ENCODE measurements at places on chromosomes 6 and 20.

GRCh38 chr6:22110061-22110460 is 186.8 kb downstream of the PRL start:
- DNase-seq, result no peak

- peak; percentile 49 for DNase-seq
These were observed 154.3 kb downstream of the VEGFA start for GRCh38 chr6:43924222-43924702.

GRCh38 chr6:32774426-32774825 is 11.1 kb upstream of the HLA-DQB2 start:
- DNase-seq, result no peak

DNA sequence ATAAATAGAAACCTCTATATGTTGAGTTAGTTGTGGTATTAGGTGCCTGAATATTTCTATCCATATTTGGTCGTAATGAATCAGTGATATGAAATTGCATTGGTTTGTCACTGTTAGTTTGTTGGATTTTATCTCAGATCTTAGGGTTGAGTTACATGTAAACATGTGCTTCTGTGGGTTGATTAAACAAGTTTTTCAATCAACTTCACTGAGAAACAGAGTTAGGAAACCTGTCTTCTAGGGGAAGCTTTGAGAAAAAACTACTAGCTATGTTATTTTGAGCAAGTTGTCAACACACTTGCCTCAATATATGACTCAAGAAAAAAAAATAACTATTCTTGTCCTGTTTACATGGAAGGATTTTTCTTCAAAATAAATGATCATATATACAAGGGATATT is 14.8 kb upstream of the ADGB start:
- no peak for DNase-seq

DNA sequence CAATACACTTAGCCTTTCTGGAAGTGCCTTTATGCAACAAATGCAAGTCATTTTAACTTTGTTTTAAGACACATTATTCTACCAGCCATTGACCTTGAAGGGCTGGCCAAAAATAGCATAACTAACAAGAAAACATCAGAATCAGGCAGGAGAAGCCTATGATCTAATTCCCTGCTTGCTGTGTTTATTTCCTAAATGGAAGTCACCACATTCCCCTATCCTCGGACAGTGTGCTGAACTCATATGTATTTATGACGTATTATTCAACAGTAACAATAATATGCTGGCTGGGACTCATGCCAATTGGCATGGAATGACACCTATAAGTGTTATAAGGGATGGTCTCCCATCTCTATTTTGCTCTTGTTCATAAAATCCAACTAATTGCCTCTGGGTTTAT is 140.7 kb downstream of the MAP3K7 start:
- DNase-seq, result no peak

GRCh38 chr6:45946887-45947286 is 68.8 kb downstream of the CLIC5 start:
- no peak for DNase-seq

DNA sequence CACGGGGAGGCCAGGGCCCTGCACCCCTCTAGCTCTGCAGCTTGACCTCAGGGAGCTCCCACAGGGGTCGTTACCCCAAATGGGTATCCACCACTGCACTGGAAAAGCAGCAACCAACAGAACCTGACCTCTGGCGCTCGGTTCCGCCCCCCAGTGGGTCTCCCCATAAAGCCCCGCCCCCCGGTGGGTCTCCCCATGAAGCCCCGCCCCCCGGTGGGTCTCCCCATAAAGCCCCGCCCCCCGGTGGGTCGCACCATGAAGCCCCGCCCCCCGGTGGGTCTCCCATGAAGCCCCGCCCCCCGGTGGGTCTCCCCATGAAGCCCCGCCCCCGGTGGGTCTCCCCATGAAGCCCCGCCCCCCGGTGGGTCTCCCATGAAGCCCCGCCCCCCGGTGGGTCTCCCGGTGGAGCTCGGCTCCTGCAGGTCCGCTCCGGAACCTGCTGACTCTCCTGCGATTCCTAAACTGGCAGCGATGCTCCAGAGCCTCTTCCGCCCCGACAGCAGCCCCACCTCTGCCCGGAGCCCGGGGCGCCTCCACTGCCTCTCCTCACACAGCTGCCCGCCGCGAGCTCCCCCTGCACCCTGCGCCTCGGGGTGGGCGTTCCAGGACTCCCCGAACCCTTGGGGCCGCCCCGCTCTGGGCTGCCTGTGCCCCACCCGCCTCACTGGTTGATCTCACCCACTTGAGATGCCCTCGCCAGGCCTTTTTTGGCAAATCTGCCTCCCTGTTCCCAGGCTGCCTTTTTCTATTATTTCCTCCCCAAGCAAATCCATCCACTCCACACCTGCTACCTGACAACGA is 12.1 kb downstream of the SLC2A4RG start:
- DNase-seq, result peak; percentile 23

- no peak for DNase-seq
These were observed 101.5 kb downstream of the ISM1 start for GRCh38 chr20:13322621-13323020.

DNA sequence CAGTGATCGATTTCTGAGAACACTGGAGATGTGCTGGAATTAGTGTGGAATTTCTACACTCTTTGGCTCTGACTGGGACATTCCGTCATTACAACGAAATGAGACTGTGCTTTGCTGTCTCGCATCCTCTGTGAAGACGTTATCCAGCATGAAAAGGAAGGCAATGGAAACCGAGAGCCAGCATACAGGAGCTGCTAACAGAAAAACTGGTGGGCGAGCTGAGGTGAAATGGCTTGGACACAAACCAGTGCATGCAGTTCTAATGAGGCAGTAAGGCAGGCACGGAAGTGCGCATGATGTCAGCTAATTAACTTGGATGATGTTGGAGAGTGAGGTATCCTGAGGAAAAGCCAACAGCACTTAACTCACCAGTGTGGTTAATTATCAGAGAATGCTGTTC is 202.8 kb upstream of the AGPAT4 start:
- no peak for DNase-seq

DNA sequence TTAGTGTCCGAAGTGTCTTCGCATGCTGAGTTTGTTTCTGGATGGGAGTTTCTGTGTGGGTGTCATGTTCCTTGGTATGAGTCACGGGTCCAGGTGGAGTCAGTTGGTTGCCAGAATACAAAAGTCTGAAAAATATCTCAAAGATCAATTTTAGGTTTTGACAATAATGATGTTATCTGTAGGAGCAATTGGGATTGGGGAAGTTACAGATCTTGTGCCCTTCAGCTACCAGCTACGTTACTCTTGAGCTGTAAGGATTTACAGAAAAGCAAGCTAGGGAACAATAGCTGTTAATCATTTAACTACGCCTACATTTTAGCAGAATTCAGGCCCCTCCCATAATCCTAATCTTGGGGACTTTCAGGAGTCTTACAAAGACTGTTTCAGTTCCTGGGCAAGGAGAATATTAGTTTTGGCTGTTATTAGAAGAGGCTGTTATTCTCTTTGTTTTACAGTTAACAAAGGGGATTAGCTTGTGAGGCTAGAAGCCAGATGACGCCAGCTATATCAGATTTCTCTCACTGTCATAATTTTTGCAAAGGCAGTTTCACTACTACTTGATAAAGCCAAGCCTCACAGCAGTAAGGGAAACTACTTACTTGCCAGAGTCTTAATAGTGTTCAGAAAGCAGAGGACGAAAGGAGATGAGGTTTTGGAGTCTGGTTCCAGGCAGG is 15.4 kb upstream of the SLC22A16 start:
- no peak for DNase-seq

DNA sequence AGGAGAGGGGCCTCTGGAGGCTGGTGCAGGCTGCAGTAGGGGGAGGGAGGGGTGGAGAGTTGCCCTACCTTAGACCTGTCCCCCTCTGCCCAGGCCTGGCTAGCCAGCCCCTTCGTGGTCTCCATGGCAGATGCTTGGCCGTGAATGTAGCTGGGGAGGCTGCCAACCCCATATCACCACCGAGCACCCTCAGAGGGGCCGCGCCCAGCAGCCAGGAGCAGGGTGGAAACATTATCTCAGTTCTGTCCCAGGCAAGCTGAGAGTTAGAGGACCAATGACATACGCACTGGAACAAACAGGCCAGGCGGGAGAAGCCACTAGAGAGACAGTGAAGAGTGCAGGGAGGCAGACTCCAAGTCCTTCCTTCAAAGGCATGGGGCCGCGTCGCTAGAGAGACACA is 66.5 kb downstream of the LRFN2 start:
- no peak for DNase-seq

- no peak for DNase-seq
These were observed 549.2 kb upstream of the ID4 start for GRCh38 chr6:19287928-19288327.

GRCh38 chr6:126724821-126725220 is 384.9 kb downstream of the CENPW start:
- DNase-seq, result no peak

- no peak for DNase-seq
These were observed 65.3 kb upstream of the SAMD3 start for GRCh38 chr6:130288065-130288464.

DNA sequence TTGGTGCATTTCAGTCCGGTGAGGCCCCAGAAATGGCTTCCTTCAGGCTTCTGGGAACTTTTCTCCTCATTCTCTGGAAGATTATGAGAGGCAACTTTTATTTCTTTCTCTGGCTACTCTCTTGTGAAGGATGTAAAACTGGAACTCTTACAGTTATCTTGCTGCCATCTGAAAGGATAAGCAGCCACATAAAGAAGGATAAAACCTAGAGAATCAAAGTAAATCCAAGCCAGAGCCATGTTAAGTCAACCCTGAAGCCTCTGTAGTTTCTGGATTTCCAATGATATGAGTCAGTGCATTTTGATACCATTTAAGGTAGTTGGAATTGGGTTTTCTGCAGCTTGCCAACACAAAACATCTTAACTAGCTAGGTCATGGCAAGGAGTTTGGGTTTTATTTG is 123.6 kb downstream of the MEI4 start:
- DNase-seq, result no peak

DNA sequence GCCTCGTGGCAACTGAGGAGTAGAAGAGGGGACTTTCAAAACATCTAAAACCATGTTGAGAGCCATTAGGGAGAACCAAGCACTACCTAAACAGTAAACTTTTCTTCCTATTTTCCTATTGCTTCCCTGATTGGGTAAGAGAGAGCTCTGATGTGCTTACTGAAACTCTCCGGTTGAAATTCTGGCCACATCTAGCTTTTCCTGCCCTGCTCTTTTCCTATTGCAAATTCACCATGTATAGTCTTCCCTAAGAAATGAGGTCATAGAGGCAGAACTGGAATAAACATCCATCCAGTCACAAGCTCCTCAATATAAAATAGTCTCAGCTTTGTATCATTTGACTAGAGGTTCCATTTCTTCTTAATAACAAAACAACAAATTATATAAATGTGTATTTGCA is 199.5 kb upstream of the CNR1 start:
- DNase-seq, result no peak

GRCh38 chr6:3162067-3162497 is 4.7 kb upstream of the TUBB2A start:
- no peak for DNase-seq

- DNase-seq, result no peak
These were observed 160.1 kb upstream of the BEND3 start for GRCh38 chr6:107275330-107275865.

GRCh38 chr20:62267543-62267942 is 29.2 kb downstream of the OSBPL2 start:
- DNase-seq, result no peak

DNA sequence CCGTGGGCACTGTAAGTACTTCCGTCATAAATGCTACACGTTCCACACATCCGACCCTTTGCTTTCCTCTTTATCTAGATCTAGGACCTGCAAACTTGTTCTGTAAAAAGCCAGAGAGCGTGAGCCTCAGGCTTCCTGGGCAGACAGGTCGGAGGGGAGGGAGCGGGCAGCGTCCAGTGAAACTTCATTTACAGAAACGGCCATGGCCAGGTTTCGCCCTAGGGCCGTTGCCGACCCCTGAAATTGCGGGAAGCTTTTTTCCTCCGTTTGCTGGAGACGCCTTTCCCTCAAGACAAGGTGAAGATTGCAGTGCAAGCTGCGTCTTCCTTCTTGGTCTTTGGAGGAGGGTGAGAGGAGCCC is 155.4 kb downstream of the DLL1 start:
- no peak for DNase-seq

- no peak for DNase-seq
These were observed 131.6 kb upstream of the TOP1 start for GRCh38 chr20:40896814-40897700.

DNA sequence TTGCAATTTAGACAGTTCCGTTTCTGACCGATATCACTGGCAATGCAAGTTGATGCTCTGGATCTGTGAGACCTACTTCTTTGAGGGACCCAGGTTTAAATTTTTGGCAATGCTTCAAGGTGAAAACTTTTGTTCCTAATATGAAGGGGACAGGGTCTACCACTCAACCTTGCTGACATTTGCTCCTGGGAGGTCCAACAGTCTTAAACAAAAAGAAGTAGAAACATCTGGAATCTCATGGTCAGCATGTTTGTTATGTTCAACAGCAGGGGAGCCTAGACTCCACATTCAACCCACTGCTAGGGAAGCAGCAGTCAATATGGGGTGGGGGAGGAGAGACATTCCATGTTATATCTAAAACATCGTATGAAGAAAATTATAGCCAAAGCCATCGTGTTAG is 196.4 kb downstream of the SIM1 start:
- no peak for DNase-seq

- peak; percentile 52 for DNase-seq
These were observed 611 bp upstream of the RAB22A start for GRCh38 chr20:58308680-58309527.

DNA sequence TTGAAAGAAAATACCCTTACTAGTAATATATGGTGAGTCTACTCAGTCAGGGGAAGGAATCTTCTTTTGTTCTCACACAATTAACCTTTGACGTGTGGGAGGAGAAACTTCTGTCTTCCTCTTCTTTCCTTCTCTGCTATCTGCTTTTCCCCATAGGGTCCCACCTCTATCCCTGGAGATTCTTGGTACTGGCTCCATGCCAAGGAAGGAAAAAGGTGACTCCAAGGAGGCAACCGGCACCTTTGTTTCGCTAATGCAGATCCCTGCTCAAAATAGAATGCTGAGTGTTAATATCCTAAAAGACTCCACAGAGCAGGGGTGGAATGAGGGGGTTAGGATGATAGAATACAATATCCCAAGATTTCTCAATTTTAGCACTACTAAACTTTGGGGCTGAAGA is 116.7 kb downstream of the CD164 start:
- no peak for DNase-seq

- no peak for DNase-seq
These were observed 58.5 kb upstream of the ATXN1 start for GRCh38 chr6:16819752-16820151.

DNA sequence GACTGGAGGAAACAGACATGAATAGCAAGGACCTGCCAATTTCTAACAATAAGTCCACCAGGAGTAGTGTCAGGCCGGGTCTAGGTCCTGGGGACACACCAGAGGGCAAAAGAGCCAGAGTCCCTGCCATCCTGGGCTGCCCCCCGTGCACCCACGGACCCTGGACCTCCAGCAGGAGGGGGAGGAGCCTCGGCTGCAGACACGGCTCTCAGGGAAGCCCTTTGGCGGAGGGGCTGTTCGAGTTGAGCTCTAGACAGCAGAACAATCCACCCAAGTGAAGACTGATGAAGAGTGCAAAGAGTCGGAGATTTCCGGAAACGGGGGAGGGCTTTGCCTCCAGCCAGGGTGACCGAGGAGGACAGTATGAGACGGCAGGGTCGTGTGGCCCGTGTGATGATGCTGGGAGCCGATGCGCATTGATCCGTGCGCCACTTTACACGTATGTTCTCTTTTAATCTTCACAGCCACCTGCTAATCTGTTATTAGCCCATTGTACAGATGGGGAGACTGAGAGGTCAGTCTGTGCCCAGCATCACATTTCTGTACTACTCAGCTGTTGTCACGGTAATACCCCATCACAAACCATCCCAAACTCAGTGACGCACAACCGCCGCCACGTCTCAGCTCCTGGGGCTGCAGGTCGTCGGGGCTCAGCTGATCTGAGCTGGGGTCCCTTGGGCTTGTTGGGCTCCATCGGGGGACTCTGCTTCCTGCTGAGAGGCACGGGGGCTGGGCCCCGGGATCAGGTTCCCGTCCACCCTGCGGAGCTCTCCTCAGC is 502.0 kb downstream of the PREX1 start:
- no peak for DNase-seq
